ENCODE measurements at places on chromosomes 3 and 15.

GRCh38 chr15:82890995-82891390, 61.5 kb downstream of the HOMER2 start:
- H3K27me3 ChIP-seq: no peaks in the 10 kb centered on the region
- DNase-seq: no peak
- H3K4me3 ChIP-seq: no peak overlapping the region
- no peaks in the 10 kb centered on the region for H3K36me3 ChIP-seq

- H3K27me3 ChIP-seq: no peaks in the 10 kb centered on the region
- H3K36me3 ChIP-seq: peaks cover 2% of the 10 kb centered on the region
- peaks cover 4% of the 10 kb centered on the region for H3K4me1 ChIP-seq
- DNase-seq: no peak
- H3K27ac ChIP-seq: no peak overlapping the region
- H3K4me3 ChIP-seq: no peak overlapping the region
Observed at GRCh38 chr3:136385457-136385856, 135.3 kb downstream of the PCCB start.

DNA sequence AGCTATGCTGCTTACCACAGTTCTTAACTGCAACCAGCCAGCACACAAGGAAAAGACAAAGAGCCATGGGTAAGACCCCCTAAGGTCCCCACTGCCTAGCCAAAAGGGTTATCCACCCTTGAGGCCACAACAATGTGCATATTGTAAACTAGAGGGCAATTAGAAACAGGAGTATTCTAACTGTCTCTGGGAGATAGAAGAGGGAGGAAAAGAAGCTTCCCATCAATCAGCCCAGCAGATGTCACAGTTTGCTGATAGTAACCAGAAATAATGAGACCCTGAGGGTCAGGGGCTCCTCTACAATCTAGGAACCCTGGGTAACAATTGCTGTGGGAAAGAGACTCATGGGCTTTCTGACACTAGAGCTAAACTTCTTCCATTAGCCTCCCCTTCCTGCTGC, 20.6 kb upstream of the IFT57 start:
- H3K4me1 ChIP-seq: no peaks in the 10 kb centered on the region
- no peaks in the 10 kb centered on the region for H3K27me3 ChIP-seq

- no peak overlapping the region for H3K4me3 ChIP-seq
- no peak for DNase-seq
- H3K36me3 ChIP-seq: no peaks in the 10 kb centered on the region
- peaks cover 7% of the 10 kb centered on the region for H3K27me3 ChIP-seq
Observed at GRCh38 chr3:56309465-56309864, 158.8 kb downstream of the ERC2 start.

DNA sequence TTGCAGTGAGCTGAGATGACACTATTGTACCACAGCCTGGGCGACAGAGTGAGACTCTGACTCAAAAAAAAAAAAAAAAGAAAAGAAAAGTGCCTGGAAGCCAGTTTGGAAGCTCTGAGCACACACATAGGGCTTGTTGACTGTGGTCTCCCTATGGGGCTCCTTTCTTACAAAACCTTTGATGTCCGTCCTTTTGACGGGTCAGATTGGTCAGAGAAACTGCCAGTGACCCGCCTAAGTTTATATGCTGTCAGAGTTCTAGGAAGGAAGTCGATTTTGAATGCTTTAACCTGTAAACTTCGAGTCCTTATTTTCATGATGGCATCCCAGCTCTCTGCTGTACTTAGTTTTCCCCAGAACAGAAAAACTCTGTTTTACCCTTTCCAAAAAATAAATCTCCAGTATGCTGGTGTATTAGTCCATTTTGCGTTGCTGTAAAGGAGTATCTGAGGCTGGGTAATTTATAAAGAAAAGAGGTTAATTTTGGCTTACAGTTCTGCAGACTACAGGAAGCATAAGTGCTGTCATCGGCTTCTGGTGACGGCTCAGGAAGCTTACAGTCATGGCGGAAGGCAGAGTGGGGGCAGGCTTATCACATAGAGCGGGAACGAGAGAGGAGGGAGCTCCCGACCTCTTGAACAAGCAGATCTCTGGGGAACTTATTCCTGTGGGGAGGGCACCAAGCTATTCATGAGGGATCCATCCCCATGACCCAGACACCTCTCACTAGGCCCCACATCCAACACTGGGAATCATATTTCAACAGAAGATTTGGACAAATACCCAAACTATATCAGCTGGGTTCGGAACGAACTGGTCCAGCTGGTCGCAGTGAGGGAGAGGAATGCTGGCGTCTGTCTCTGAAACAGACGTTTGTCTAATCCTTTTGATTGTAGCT, 72.3 kb downstream of the LMLN start:
- no peak for DNase-seq
- no peak overlapping the region for H3K27ac ChIP-seq
- no peaks in the 10 kb centered on the region for H3K36me3 ChIP-seq
- no peaks in the 10 kb centered on the region for H3K4me1 ChIP-seq

DNA sequence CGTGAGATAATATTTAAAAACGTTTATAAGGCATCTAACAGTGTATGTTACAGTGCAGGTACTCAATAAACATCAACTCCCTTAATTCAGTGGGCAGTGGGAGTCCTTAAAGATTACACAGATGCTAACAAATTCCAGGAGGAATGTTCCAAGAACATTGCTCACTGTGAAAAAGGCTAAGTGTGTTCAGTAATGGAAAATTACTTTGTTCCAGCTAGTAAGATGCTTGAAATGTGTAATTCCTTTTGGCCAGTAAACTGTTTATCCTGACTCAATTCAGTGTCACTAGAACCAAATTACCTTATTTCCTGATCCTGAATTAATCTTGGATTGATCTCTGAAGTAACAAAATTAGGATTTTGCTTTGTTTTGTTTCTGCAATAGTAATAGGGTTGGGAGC, 54.2 kb upstream of the SEMA6D start:
- DNase-seq: no peak
- no peak overlapping the region for H3K4me3 ChIP-seq
- H3K27me3 ChIP-seq: no peaks in the 10 kb centered on the region
- H3K27ac ChIP-seq: no peak overlapping the region
- no peaks in the 10 kb centered on the region for H3K36me3 ChIP-seq
- no peaks in the 10 kb centered on the region for H3K4me1 ChIP-seq

DNA sequence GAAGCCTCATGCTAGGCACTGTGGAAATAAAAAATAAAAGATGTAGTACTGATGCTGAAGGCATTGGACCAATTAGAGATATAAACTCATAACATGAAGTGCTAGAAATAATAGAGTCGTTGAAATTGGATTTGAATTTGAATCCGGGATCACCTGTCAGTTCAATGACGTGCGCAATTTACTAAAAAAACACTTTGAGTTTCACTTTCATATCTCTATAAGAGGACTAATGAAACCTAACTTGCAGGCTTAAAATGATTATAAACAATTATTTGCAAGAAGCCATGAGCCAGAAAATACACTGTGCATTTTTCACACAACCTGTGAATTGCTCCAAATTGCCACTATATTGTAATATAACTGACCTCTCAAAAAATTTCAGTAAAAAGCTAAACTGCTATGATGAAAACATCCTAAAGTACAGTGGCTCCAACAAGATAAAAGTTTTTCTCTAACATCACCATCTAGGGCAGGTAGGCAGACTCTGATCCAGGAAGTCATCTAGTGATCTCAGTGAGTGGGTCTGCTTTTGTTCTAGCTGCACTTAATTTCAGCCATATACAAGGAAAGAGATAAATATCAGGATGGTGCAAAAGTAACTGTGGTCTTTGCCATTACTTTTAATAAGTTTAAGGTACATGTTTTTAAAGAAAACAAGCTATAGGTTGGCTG, 440.2 kb downstream of the CNTN6 start:
- no peak overlapping the region for H3K27ac ChIP-seq
- no peak overlapping the region for H3K4me3 ChIP-seq
- no peaks in the 10 kb centered on the region for H3K4me1 ChIP-seq
- DNase-seq: no peak

- H3K4me3 ChIP-seq: no peak overlapping the region
- H3K27ac ChIP-seq: no peak overlapping the region
- peaks cover 84% of the 10 kb centered on the region for H3K4me1 ChIP-seq
Observed at GRCh38 chr3:42507252-42507651, 4.8 kb downstream of the VIPR1 start.

DNA sequence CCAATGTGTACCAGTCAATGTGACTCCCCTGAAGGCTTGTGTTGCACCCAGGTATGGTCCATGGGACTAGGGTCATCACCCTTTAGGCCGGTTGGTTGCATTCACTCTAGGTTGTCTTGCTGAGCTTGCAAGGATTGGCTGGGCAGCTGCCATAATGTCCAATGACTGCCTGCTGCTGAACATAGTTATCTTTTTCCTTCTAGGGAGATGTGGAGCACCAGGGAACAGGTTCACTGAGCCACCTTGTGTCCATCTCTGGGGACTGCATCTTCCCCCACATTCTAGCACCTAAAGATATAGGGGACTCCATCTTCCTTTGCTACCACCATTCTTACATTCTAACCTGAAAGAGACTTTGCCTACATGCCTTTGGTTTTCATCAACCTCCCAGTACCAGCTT, 580.4 kb upstream of the TBL1XR1 start:
- H3K4me3 ChIP-seq: no peak overlapping the region
- H3K36me3 ChIP-seq: no peaks in the 10 kb centered on the region
- no peaks in the 10 kb centered on the region for H3K27me3 ChIP-seq
- H3K27ac ChIP-seq: no peak overlapping the region
- peaks cover 16% of the 10 kb centered on the region for H3K4me1 ChIP-seq
- peak; percentile 16 for DNase-seq

DNA sequence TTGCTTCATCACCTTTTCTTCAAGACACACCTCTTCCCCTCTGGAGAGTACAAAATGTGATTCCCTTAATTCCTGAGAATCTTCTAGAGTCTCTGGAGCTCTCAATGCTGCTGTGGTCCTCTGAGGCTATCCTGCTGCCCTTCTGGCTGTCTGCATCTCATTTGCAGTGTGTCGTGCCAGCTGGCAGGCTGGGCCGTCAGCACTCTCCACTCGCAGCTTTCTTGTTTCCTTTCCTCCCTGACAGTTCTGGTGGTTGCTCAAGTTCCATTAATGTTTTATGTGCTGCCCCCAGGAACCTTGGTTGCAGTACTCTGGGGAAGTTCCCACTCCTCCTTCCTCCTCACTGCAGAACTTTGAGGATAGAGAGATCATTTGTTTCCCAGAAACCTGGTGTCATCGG, 210.8 kb upstream of the ROPN1 start:
- H3K4me1 ChIP-seq: no peaks in the 10 kb centered on the region
- H3K27ac ChIP-seq: no peak overlapping the region
- no peak for DNase-seq
- no peaks in the 10 kb centered on the region for H3K36me3 ChIP-seq

- no peak overlapping the region for H3K4me3 ChIP-seq
- H3K27me3 ChIP-seq: no peaks in the 10 kb centered on the region
- H3K36me3 ChIP-seq: no peaks in the 10 kb centered on the region
- no peak overlapping the region for H3K27ac ChIP-seq
- H3K4me1 ChIP-seq: no peaks in the 10 kb centered on the region
Observed at GRCh38 chr3:176009256-176009655, 1150.1 kb downstream of the NAALADL2 start.

GRCh38 chr3:131797776-131798175, 237.0 kb downstream of the CPNE4 start:
- no peaks in the 10 kb centered on the region for H3K36me3 ChIP-seq
- H3K4me3 ChIP-seq: no peak overlapping the region
- no peak overlapping the region for H3K27ac ChIP-seq
- DNase-seq: no peak
- H3K27me3 ChIP-seq: no peaks in the 10 kb centered on the region

DNA sequence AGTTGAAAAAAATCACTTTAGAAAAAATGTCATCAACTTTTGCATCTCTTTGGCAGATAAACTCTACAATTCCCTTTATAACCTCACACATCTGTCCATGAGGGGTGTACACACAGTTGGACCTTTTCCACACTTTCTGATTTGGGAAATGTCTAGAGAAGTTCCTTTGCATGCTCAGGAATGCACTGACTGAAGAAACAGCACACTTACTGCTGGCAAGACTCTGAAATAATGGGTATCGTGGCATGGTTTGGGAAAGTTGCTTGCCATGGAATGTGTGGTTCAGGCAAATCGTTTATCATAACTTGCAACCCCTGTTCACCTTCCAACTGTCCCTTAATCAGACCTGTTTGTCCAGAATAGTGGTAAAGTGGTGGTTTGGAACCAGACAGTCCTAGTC, 135.3 kb upstream of the TGFBR2 start:
- no peak for DNase-seq
- no peak overlapping the region for H3K27ac ChIP-seq
- no peaks in the 10 kb centered on the region for H3K27me3 ChIP-seq
- H3K4me3 ChIP-seq: no peak overlapping the region

GRCh38 chr3:56314842-56315241, 153.4 kb downstream of the ERC2 start:
- H3K27ac ChIP-seq: no peak overlapping the region
- no peak overlapping the region for H3K4me3 ChIP-seq
- DNase-seq: no peak
- no peaks in the 10 kb centered on the region for H3K36me3 ChIP-seq

GRCh38 chr15:61199681-61200080, 29.4 kb downstream of the RORA start:
- no peak for DNase-seq
- H3K27ac ChIP-seq: no peak overlapping the region
- H3K36me3 ChIP-seq: no peaks in the 10 kb centered on the region

GRCh38 chr3:55792009-55792408, 304.9 kb upstream of the WNT5A start:
- DNase-seq: no peak
- no peaks in the 10 kb centered on the region for H3K36me3 ChIP-seq
- no peak overlapping the region for H3K27ac ChIP-seq
- no peaks in the 10 kb centered on the region for H3K27me3 ChIP-seq
- H3K4me3 ChIP-seq: no peak overlapping the region
- no peaks in the 10 kb centered on the region for H3K4me1 ChIP-seq

DNA sequence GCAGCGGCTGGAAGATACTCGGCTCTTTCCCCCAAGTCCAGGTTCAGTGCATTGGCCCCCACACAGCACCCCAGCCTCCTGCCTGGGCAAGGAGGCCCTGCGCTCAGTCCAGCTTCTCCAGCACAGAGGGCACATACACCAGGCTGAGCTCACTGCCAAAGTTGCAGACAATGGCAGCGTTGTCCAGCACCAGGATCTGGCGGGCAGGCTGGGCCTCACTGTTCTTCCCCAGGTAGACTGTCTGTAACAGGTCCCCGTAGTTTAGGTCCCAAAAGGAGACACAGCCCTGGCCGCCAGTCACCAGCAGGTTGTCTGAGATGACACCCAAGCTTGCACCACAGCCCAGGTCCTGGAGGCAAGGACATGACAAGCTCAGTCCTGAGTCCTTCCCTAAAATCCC, 32.9 kb downstream of the PTPN23 start:
- DNase-seq: no peak
- no peaks in the 10 kb centered on the region for H3K27me3 ChIP-seq
- H3K36me3 ChIP-seq: peaks cover 77% of the 10 kb centered on the region

GRCh38 chr15:76006136-76006778, 6.0 kb downstream of the NRG4 start:
- H3K4me1 ChIP-seq: no peaks in the 10 kb centered on the region
- H3K27me3 ChIP-seq: peaks cover 4% of the 10 kb centered on the region
- H3K27ac ChIP-seq: no peak overlapping the region
- no peak for DNase-seq
- no peak overlapping the region for H3K4me3 ChIP-seq

All from CD4-positive, alpha-beta T cell (primary cell).